ENCODE measurements at places on chromosomes 3 and 15.

- no peak for DNase-seq
Measured at GRCh38 chr3:45055411-45056143, 29.5 kb downstream of the CLEC3B start.

DNA sequence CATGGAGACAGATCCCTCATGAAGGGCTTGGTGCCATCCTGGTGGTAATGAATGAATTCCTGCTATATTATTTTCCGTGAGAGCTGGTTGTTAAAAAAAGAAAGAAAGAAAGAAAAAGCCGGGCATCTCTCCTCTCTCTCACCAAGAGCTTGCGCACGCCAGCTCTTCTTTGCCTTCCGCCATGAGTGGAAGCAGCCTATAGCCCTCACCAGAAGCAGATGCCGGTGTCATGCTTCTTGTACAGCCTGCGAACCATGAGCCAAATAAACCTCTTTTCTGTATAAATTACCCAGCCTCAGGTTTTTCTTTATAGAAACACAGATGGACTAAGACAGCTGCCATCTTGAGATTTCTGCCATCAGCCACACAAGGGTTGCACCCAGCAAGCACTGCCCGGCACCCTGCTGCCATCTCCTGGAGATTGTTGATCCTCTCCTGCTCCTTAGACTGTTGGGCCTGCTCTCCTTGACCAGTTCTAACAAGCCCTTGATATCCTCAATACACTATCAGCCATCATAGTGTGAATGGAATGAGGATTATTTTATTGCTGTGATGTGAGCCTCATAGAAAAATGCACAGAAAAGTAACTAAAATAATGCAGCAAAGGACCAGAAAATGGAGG is 3.5 kb upstream of the AHSG start:
- DNase-seq: peak; percentile 55

GRCh38 chr3:114454551-114455251 is 160.9 kb downstream of the TIGIT start:
- DNase-seq: no peak

DNA sequence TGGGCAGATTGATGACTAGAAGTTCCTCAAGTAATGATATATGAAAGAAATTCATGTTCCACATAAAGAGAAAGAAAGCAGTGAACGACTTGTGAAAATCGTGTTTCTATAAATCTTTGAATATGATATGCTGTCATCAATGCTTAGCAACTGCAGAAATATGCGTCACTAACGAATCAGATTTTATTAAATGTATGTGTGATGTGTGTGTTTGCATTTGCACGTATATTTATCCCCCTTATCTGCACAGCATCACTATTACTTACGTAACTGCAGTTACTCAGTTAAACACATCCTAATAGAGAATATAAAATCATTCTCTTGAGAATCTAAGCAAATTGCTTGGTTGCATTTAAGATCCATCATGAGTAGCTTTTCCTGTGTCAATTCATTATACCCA is 468.6 kb downstream of the FGF12 start:
- DNase-seq: no peak

DNA sequence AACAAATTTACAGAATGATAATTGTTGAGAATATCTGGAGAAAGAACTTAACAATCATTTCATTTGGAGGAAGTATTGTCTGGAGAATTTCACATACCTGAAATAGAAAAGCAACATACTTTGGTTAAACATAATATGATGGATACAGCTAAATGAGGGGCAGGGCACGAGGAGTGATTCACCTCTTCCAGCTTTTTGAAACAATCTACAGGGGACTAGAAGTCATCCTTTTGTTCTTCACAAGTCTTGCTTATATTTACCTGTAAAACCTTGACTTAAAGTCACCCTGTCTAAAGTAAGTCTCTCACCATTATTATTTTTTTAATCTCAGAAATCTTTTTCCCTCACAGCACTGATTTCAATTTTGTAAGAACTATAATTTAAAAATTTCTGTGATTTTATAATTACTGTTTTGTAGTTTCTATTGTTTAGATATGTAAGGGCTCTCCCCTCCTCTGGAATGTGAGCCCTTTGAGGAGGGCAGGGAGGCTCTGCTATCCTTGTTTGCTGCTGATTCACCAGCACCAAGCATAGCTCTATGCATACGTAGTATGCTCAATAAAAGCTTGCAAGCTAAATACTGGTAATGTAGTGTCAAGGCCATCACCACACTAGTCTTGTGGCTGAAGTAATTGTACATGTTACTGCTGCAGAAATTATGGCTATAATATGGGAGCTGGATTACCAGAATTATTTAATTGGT is 193.9 kb upstream of the THRB start:
- no peak for DNase-seq

- peak; percentile 64 for DNase-seq
Measured at GRCh38 chr3:113035387-113035982, 44.7 kb downstream of the GTPBP8 start.

GRCh38 chr3:32126305-32127015 is 20.0 kb downstream of the GPD1L start:
- no peak for DNase-seq

- no peak for DNase-seq
Measured at GRCh38 chr3:197368821-197369220, 70.4 kb upstream of the DLG1 start.

DNA sequence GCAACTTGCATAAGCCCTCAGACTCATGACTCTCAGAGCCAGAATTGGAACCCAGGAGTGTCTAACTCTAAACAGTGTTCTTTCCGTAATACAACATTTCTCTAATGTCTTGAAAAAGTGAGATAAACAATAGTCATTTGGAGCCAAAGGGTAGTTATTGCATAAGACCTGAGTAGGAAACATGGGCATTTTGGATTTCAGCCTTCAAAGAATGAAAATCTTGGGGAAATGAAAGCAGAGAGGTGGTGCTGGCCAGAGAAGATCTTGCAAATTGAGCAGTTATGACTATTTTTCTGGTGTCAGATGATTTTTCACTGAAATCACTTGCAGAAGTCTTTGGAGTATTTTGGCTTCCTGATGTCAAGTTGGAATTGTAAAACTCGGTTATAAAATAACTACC is 379.4 kb downstream of the DIPK2A start:
- DNase-seq: no peak

DNA sequence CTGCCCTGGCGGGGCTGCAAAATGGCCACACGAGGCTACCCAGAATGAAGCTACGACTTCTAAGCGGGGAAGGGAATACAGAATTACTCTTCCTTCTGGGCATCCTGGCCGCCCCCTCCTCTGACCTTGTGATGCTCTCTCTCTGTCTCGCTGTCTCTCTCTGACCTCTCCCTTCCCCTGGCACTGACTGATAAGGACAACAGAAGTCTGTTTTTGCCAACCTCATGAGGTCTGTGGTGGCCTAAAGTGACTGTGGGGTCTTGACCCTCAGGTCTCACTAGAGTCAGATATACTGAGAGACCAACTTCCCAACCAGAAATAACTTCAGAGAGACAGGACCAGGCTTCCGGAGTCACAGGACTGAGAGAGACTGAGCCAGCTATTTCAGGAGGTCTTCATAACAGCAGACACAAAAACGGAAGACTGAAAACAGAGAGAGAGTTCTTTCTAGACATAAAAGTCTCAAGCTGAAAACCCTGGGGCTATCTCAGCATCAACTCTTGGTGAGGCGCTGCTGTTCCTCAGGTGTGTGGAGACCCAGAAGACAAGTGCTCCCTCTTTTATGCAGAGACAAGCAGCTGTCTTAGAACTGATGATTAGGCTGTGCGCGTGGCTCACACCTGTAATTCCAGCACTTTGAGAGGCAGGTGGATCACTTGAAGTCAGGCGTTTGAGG is 38.2 kb upstream of the CFAP161 start:
- DNase-seq: no peak
